OCI-LY7 (cell line): ENCODE measurements at places on chromosomes 3 and 15. TPM values are rescaled to one million over a fixed set of nuclear protein-coding genes. Genes with fewer than 3 reads are reported as not detected.

Gene TRH
- not detected in 2 replicates for total RNA-seq

Gene OR4F6
- not detected in 2 replicates for total RNA-seq

Gene ACAP2
- 71.1 and 80.7 TPM in 2 replicates for total RNA-seq

Gene ZIC1
- not detected in 2 replicates for total RNA-seq

Gene CD47
- 50.0 and 59.9 TPM in 2 replicates for total RNA-seq

Gene GCNT3
- total RNA-seq, result not detected in 2 replicates

Gene NCEH1
- total RNA-seq, result 7.8 and 8.2 TPM in 2 replicates

Gene GABPB1
- 32.6 and 34.3 TPM in 2 replicates for total RNA-seq

Gene INKA1
- total RNA-seq, result 7.6 and 7.9 TPM in 2 replicates

Gene SCAANT1
- total RNA-seq, result not detected in 2 replicates

Gene PLA2G4D
- not detected in 2 replicates for total RNA-seq

Gene EIF5A2
- total RNA-seq, result 21.9 and 22.9 TPM in 2 replicates

Gene SI
- total RNA-seq, result not detected in 2 replicates

Gene CTXN2
- total RNA-seq, result 0.34 and 0.35 TPM in 2 replicates

Gene ITIH1
- not detected in 2 replicates for total RNA-seq

Gene CACNA2D3
- 0.42 TPM in 1 of 2 replicates, not detected in the other for total RNA-seq

Gene ZBTB47
- total RNA-seq, result not detected in 2 replicates

Gene THPO
- not detected in 2 replicates for total RNA-seq

Gene ADCY5
- 0.63 TPM in 1 of 2 replicates, not detected in the other for total RNA-seq
